ENCODE measurements at places on chromosomes 1 and 21. TPM values are rescaled to one million over a fixed set of nuclear protein-coding genes. Genes with fewer than 3 reads are reported as not detected.

NECTIN4 gene
- total RNA-seq = 0.58 TPM

KRTAP19-3 gene
- not detected for total RNA-seq

AMPD1 gene
- total RNA-seq = not detected

TDRD5 gene
- not detected for total RNA-seq

KLHDC9 gene
- total RNA-seq = 1.4 TPM

FCN3 gene
- not detected for total RNA-seq

ANKRD45 gene
- total RNA-seq = 0.37 TPM

ANGPTL3 gene
- total RNA-seq = not detected

MROH9 gene
- total RNA-seq = not detected

RAB7B gene
- not detected for total RNA-seq

CD1B gene
- not detected for total RNA-seq

TFF3 gene
- 0.93 TPM for total RNA-seq

ARHGEF16 gene
- 0.51 TPM for total RNA-seq

HMCN1 gene
- total RNA-seq = 10.3 TPM
